ENCODE measurements at places on chromosomes 11 and 22.

GRCh38 chr22:18971321-18971751, 35.2 kb upstream of the PRODH start:
- no peak for DNase-seq

GRCh38 chr11:40230821-40231220, 1228.6 kb downstream of the LRRC4C start:
- DNase-seq = no peak

- DNase-seq = peak; percentile 20
These were observed 232.2 kb downstream of the GUCY1A2 start for GRCh38 chr11:106785913-106786650.

DNA sequence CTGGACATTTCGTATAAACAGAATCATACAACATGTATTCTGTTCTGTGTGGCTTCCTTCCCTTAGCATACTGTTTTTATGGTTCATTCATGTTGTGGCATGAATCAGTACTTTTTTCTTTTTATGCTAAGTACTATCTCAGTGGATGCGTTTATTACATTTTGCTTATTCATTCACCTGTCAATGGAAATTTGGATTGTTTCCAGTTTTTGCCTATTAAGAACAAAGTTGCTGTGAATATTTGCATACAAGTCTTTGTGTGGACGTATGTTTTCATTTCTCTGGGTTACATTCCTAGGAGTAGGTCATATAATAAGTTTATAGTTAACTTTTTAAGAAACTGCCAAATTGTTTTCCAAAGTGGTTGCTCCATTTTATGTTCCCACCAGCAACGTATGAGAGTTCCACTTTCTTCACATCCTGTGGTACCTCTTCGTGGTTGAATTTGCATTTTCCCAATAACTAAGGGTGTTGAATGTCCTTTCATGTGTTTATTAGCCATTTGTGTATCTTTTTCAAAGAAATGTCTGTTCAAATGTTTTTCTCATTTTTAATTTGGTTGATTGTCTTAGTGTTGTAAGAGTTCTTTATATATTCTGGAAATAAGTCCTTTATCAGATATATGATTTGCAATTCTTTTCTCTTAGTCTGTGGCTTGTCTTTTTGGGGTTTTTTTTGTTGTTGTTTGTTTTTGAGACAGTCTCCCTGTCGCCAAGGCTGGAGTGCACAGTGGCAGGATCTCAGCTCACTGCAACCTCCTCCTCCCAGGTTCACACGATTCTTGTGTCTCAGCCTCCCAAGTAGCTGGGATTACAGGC, 46.0 kb upstream of the MICAL2 start:
- DNase-seq = no peak

DNA sequence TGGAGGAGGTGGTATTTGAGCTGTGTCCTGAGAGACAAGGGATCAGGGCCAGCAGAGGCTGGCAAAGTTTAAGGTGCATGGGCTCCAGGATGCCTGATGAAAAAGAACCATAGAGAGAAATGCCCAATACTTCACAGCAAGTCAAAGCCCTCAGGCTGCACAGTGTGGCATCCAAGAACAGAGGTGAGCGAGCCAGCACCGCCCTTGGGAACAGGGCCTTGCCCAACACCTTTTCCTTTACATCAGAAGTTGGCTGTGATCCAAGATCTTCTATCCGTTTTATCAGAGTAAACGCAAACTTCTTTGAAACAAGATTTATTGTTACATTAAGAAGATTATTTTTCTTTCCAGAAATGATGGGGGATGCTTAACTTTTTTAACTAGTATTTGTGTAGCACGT, 1.4 kb downstream of the B3GNT6 start:
- DNase-seq = no peak

DNA sequence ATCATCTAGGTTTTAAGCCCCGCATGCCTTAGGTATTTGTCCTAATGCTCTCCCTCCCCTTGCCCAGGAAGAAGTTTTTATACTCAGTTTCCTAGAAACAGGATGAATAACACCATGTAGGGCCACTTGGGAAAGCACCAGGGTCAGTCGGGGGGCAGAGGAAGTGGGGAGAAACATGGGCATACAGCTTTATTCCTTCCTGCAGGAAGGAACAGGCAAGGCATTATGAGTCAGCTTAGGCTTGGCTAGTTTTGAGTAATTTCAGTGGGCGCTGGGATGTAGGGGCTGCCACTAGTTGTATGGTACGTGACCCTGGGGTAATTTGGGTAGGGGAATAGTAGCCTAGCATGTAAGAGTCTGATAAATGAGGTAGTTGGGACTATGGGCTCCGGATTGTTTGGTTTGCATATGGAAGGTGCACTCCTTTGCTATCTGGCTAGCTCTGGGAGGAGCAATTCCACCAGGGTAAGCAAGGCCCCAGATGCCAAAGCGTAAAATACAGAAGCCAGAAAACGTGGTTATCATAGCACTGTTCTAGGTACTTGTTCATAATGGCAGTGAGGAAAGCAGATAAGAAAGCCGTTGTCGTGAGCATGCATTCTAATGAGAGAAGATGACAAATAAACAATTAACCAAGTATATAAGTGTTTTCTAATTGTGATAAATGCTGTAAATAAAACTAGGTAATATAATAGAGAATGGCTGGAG, 24.8 kb downstream of the ACER3 start:
- peak; percentile 76 for DNase-seq

- DNase-seq = no peak
These were observed 217.8 kb downstream of the KIRREL3 start for GRCh38 chr11:126782810-126783209.

GRCh38 chr11:30960387-30960992, 374.3 kb upstream of the MPPED2 start:
- peak; percentile 8 for DNase-seq

- DNase-seq = peak; percentile 70
These were observed 52.6 kb upstream of the NAV2 start for GRCh38 chr11:19660076-19660475.

DNA sequence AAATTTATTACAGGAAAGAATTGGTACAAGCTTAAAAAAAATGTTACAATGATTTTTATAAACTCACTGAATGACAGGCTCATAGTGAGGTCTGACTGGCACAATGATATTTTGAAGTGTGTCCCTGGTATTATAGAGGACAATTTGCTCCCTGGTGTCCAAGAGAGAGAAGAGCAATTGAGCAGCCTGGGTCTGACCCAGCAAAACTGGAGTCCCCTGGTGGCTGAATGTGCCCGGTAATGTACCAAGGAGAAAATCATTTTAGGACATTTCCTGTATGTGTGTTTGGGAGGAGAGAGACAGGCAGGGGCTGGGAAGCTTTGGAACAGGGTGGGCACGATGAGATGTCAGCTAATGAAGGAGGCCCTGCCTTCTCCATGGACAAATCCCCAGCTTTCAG, 125.3 kb downstream of the APOL5 start:
- DNase-seq = peak; percentile 62

GRCh38 chr22:17634696-17635095, 3.9 kb upstream of the BCL2L13 start:
- no peak for DNase-seq

DNA sequence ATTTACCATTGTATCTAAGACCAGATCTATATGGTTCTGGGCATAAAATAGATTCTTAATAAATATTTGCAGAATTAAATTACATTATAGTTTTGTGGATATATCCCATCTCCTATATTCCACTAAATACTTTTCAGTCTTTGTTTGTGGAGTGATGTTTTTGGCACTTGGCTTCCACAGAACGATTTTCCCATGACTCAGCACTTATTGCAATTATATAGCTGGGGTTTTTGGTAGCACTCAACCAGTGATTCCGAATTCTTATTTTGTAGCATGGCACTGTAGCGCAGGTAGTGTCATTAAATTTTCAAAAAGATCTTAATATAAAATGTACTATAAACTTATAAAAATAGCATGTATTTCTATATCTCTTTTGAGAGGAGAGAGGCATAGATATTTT, 221.2 kb downstream of the TRPC6 start:
- no peak for DNase-seq

- DNase-seq = no peak
These were observed 33.2 kb downstream of the CSF2RB start for GRCh38 chr22:36946421-36947158.

DNA sequence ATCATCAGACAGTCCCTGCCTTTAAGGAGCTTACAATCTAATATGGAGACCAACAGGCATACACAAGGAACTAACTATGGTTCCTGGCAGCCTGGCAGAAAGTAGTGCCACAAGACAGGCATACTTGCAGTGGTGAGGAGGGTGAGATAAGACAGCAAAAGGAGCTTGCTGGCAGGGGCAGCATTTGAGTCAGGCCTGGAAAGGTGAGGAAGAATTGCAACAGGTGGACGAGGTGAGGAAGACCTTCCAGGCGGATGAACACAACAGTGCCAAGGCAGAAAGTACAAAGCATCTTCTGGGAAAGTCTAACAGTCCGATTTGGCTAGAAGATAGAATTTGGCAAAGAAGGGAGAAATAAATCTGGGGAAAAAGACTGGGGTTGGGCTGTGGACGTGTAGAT, 4.3 kb downstream of the DNAL4 start:
- DNase-seq = no peak

GRCh38 chr11:58134151-58134550, 8.8 kb upstream of the OR9I1 start:
- no peak for DNase-seq

- DNase-seq = no peak
These were observed 1.5 kb downstream of the TPBGL start for GRCh38 chr11:75241906-75242644.

- no peak for DNase-seq
These were observed 204.9 kb upstream of the PLET1 start for GRCh38 chr11:112465433-112466024.

- DNase-seq = peak; percentile 29
These were observed 594 bp downstream of the MPST start for GRCh38 chr22:37020192-37020479.

- no peak for DNase-seq
These were observed 1.7 kb downstream of the CHST1 start for GRCh38 chr11:45663486-45664375.

DNA sequence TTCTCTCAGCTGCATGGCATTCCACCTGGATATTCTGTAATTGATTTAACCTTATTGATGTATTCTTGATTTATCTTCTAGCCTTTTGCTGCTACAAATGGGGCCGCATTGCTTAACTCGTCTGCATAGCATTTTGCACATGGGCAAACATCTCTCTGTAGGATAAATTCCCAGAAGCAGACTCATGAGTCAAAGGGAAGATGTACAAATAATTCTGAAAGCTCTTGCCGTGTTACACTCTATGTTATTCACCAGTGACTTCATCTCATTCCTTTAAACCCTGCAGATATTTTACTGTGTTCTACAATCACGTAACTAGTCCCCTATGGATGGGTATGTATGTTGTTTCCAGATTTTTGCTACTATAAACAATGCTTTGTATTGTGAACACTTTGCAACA, 112.7 kb downstream of the SEZ6L start:
- DNase-seq = no peak

GRCh38 chr11:47992959-47993820, 12.8 kb downstream of the PTPRJ start:
- peak; percentile 87 for DNase-seq

DNA sequence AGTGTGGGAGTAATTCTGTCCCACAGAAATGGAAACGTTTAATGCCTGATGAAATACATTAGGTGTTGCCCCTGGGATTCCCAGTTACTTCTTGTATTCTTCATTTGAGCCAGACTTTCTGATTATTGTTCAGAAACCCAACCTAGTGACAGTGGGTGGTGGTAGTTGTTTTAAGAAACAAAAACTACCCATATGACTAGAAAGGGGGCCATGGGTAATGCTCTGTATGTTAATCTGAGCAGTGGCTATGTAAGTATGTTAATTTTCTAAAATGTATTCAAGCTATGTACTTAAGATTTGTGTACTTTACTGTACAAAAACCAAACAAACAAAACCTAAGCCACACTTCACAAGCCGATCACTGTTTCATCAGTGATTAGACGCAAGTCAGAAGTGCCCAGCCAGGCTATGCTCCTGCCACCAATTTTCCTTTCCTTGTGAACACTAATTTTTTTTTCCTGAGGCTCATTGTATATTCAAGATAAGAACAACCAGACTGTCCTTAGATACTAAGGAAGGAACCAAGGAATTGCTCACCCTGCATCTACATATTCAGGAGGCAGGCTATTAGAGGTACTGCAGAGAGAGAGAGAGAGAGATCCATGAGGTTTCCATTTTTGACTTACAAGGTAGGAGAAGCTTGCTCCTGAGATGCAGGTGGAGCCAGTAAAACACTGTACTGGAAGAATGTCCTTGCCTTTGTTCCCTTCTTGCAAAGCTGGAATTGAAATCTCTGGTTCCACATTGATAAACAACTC, 122.7 kb downstream of the DBX1 start:
- DNase-seq = no peak

- no peak for DNase-seq
These were observed 215.5 kb downstream of the BUD13 start for GRCh38 chr11:116557282-116557681.

- DNase-seq = no peak
These were observed 50.2 kb downstream of the ARHGAP32 start for GRCh38 chr11:129141748-129142523.

DNA sequence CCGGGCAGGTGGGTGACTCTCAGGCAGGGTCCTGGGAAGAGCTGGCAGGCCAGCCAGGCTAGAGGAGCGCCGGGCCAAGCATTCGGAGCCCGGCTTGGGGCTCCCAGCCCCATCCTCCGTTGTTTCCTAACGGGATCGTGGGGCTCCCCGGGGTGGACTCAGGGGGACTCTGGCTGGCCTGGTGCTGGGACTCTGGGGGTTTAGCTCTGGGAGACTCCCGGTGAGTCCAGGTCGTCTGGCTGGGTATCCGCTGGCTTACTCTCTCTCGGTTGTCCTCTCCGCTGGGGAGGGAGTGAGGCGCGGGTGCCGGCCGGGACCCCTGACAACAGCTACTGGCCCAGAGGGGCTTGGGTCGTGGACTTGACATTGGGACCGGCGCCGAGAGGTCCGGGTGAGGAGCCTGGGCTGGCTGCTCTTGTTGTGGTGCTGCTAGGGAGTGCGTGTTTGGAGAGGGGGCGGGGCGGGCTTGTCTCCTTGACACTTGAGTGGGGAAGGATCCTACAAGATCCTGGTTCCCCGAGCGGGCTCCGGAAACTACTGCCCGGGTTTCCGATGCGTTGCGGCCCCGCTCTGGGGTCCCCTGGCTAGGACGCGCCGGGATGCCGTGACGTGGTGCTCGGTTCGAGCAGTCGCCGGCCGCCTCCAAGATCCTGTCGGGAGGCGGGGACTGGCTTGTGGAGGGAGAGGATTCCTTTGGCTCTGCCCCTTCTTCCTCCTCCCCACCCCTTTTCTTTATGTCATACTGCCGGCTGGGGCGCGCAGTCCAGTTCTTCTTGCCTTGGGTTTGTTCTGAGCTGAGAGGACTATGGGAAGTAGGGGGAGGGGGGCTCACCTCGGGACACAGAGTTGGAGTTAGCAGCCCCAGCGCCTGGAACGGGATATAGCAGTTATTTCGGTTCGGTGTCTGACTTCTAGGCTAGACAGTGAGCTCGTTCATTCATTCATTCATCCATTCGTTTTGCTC, 585 bp downstream of the EMSY start:
- DNase-seq = peak; percentile 94
